Stimulated activated CD4-positive, alpha-beta T cell treated with anti-CD3 and anti-CD28 coated beads, TNF-alpha, amount 100 ng/mL, for 1 hour (primary cell): ENCODE measurements at places on chromosomes 5 and 9.

- DNase-seq: peak; percentile 54
These were observed 684 bp downstream of the DNAJA1 start for GRCh38 chr9:33025572-33026342.

DNA sequence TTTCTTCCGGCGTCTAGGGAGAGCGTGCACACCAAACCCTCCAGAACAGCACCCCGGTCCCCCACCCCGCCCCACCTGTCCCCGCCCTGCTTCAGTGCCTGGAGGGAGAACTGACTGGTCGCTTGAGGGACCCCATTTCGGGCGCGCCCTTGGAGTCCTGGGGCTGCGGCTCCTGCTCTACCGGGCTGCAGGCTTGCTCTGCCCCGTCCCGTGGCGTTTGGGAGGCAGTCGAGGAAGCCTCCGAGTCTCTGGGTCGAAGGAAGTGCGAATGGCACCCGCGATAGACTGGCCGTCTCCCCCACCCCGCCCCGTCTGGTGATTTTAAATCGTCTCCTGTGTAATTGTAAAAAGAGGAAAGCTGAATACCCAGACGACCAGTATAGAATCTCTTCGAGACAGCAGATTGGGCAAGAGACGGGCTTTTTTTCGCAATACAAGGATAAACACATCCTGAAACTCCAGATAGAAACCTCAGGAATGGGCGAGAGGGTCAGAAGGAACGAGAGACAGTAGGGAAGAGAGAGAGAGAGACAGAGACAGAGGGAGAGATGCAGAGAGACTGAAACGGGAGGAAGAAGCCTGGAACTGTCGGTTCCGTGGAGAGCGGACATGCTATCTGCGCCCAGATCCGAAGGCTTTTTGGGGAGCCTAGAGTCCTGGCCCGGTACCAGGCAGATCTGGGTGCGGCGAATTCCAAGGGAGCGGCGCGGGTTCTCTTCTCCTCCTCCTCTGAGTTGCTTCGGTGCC, 9.9 kb downstream of the PRDM6 start:
- no peak for DNase-seq

GRCh38 chr9:120733190-120733589, 18.9 kb upstream of the MEGF9 start:
- DNase-seq: no peak

GRCh38 chr5:4698596-4698995, 441.5 kb upstream of the ADAMTS16 start:
- no peak for DNase-seq

DNA sequence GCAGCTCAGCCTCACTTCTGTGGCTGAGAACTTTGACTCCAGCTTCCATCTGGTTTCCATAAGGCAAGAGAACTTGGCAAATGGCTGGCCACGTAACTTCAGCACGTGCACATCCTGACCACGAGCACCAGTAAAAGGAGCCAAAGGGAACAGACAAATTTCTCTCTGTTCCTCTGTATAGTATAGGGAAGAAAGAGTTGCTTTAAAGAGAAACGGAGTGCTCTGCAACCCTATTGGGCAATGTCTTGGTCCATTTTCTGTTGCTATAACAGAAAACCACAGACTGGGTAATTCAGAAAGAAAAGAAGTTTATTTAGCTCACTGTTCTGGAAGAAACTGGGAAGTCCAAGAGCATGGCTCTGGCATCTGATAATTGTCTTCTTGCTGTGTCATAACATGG, 558.7 kb downstream of the ACTL7B start:
- no peak for DNase-seq

DNA sequence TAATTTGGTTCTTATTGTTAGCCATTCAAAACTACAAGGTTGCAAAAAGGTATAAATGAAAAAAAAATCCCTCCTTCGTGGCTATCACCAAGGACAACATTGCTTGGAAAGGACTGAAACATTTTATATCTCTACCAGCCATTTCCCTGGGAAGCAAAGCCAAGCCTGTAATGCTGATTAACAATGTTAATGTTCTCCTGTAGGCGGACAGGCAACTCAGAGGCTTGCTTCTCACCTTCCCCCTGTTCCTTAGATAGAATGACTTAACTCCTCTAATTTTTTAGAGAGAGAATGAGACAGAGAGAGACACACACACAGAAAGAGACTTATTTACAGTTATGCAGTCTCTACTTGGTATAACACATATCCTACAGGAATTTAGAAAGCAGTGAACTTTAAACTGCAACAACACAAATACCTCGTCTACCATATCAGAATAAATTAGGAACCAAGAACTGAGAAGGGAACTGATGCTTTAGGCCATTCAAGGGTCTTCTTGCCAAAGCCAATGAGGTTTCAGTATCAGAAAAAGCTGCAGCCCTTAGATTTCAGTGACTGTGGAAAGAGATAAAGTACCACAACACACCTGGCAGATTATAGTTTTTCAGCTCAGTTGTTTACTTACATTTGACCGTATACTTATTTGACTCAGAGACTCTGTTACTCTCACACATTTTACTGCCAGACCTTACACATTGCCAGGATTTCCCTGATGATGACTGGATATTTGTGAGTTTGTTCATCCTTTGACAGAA, 20.9 kb upstream of the MAN2A1 start:
- no peak for DNase-seq

- DNase-seq: no peak
These were observed 9.8 kb upstream of the PHYKPL start for GRCh38 chr5:178242416-178242815.

- DNase-seq: no peak
These were observed 100.7 kb upstream of the ERBIN start for GRCh38 chr5:65825408-65826328.

DNA sequence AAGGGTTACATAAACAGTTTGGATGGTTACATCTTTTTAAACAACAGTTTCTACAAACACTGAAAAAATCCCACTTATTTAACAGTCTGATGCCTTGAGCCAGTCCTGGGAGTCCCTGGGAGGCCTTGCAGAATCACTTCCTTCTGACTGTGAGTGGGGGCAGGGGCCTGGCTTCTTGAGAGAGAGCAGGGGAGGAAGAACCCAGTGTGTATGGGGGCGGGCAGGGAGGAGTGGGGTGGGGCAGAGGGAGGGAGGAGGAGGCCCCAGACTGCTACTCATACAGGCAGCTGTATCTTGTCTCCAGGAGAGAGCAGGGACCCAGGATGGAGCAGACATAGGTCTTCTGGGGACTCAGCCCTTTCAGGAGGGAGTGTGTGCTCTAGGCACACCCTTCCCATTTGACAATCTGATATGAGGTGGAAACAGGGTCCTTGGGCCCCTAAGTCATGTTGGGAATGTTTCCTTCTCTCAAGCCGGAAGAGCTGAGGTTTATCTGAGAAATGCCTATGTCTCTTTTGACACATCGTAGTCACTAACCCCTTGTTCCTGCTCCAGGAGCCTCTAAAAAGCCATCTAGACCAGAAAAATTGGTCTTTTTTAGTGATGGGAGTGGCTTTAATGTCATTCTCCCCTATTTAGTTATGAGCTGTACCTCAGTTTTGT, 52.8 kb downstream of the IRF1 start:
- DNase-seq: no peak

GRCh38 chr9:306907-307306, 92.2 kb downstream of the DOCK8 start:
- DNase-seq: peak; percentile 29

- no peak for DNase-seq
These were observed 256.7 kb downstream of the CDH12 start for GRCh38 chr5:22596404-22596970.

DNA sequence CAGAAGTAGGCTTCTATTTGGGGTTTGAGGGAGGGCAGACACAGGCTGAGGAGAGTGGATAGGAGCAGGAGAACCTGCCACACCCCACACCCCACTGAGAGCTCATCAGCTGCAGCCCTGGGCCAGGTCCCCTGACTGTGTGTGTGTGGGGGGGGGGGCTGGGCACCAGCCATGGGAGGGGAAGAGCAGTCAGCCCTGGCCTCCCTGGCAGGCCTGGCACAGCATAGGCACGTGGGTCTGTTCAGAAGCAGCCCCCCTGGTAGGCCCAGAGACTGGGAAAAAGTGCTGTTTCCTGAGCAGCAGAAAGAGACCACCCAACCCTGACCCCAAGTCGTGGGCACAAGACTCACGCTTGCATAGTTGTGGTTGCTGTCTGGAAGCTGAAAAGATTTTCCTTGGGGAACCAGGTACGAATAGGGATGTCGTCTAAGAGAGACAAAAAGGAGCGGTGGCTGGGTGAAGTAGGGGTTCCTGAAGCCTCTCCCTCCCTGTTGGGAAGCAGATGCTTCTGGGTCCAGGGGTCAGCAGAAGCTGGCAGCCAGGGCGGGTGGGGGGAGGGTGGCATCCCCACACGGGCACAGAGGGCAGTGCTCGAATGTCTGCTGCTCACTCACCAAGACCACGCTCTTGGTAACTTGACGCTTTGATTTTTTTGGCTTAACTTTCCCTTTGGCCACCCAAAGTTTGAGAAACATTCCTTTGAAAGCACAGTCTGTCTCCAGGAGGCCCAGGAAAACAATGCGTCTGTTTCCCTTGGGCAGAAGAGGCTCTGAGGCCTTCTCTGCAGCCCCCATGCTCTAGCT, 2.9 kb downstream of the NSMF start:
- DNase-seq: no peak

GRCh38 chr5:76579166-76579937, 43.9 kb downstream of the F2RL2 start:
- no peak for DNase-seq

GRCh38 chr5:129061849-129062248, 32.7 kb upstream of the ISOC1 start:
- DNase-seq: no peak

GRCh38 chr5:13992795-13993194, 48.3 kb upstream of the DNAH5 start:
- no peak for DNase-seq

- no peak for DNase-seq
These were observed 208.5 kb upstream of the TUT7 start for GRCh38 chr9:86562691-86563090.

GRCh38 chr9:87372356-87372851, 125.3 kb upstream of the DAPK1 start:
- no peak for DNase-seq

DNA sequence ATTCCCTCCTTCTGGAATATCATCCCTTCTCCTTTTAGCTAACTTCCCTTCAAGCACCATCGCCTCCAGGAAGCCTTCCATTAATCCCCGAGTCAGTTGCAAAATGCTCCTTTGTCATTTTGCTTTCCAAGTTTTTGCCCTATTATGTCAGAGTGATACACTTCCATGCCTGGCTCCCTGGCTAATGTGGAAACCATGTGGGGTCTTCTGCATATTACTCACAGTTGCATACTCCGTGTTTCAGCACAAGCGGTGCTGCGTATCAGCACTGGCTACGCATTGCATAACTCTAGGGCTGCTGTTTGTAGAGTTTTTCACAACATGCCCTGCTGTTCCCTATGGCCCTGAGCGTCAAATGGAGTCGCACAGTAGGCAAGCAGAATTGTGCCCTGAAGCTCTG, 1.9 kb downstream of the TEX53 start:
- DNase-seq: no peak

DNA sequence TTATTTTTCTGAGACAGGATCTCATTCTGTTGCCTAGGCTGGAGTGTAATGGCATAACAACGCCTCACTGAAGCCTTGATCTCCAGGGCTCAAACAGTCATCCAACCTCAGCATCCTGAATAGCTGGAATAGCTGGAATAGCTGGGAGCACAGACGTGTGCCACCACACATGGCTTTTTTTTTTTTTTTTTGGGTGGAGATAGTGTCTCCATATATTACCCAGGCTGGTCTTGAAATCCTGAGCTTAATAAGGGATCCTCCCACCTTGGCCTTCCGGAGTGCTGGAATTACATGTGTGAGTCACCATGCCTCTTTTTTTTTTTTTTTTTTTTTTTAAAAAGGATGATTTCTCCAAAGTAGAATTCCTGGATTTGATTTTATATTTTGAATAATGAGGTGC, 60.7 kb downstream of the NSD1 start:
- DNase-seq: no peak

DNA sequence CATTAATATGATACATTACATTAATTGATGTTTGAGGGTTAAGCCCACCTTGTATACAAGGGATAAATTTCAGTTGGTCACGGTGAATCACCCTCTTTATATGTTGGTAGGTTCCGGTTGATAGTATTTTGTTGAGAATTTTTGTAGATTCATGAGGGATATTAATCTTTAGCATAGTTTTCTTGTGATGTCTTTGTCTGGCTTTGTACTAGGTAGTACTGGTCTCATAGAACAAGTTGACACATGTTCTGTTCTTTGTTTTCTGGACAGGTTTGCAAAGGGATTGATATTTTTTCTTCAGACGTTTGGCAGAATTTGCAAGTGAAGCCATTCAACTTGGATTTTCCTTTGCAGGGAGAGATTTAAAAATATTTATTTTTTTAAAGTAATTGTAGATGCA, 49.1 kb upstream of the CLK4 start:
- no peak for DNase-seq

DNA sequence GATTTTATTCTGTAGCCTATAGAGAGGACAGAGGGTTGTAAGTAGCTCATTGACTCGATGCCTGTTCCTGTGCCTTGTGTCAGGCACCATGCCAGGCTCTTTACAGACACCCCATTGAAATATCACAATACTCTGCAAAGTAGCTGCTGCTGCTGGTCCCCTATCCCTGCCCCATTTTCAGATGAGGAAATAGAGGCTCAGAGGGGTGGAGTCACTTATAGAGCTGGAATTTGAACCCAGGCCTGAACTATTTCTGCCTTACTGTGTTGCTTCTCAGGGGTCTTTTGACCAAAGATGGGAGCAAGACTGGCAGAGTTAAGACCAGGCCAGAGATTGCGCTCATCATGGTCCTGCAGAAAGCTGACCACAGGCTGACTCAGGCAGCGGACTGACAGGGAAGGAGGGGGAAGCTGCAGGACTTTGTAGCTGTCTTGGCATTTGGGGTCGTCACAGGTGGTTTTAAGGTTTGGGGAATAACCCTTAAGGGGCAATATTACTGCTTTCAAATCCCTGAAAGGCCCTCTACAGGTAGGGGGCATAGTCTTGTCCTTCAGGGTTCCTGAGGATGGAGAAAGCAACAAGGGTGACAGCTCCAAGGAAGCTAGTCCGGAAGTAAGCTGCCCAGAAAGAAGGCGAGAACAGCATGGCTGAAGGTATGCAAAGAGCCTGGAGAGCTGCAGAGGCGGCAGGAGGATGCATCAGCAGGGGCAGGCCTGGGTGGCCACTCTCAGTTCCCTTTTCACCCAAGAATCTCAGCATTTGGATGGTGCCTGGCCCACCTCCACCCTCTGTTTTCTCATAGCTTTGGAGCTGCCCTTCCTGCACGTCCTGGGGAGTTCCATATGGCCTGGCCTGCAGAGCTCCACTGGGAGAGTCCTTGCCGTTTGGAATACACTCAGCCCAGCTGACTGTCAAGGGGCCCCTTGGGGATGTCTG, 18.3 kb upstream of the NDST1 start:
- DNase-seq: no peak

DNA sequence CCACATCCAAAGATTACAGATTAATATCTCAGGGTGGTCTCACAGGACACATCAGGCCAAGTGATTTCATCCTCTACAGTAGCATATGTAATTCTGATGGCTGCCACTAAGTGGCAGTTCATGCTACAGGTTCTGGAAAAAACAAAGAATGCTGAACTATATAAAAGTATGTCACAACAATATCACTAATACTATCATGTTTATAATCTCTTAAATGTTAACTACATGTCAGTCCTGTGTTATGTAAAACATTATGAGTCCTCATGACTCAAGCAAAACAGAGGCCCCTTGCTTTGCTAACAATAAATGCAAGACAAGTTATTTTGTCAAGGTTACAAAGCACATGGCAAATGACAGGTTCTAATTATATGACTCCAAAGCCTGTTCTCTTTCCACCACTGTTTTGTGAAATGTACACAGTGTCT, 233.2 kb downstream of the FBXL17 start:
- no peak for DNase-seq

- no peak for DNase-seq
These were observed 57.4 kb upstream of the ANGPTL2 start for GRCh38 chr9:127179633-127180441.
